ENCODE measurements at places on chromosomes 2 and 18.

GRCh38 chr2:199223791-199224190 is 233.9 kb downstream of the SATB2 start:
- DNase-seq, result no peak

- no peak for DNase-seq
Measured at GRCh38 chr2:196334710-196335109, 163.3 kb upstream of the STK17B start.

- no peak for DNase-seq
Measured at GRCh38 chr2:149991576-149991975, 404.0 kb upstream of the MMADHC start.

DNA sequence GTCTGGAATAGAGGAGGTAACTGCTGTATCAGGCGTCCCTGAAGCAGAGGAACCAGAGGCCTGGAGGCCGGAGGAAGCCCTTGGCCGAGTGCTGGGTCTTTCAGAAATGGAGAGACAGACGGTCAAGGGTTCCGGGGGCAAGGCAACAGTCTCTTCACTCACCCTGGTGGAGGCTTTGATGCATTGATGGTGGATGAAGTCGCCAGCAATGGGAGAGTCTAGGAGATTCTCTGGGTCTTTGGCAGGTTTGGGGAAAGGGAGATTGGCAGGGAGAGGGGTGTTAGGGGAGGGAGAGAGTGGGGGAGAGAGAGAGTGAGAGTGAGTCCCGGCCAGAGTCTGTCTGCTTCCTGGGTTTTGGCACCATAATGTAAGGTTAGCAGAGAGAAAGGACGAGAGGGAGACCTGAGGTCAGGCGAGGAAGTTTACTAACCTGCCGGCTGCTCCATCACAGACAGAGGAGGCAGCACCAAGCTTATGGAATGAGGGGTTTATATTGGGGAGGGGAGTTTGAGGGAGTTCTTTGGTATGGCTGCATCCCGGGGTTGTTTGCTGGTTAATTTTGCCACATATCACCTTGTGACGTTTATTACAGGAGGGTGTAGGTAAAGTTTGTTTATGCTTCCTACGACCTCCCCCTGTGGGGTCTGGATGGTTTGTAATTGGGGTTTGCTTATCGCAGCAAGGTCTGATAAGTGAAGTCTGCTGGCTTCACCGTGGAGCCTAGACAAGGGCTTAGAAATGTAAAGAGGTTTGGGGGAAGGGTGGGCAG is 19.6 kb downstream of the COMMD1 start:
- DNase-seq, result no peak

DNA sequence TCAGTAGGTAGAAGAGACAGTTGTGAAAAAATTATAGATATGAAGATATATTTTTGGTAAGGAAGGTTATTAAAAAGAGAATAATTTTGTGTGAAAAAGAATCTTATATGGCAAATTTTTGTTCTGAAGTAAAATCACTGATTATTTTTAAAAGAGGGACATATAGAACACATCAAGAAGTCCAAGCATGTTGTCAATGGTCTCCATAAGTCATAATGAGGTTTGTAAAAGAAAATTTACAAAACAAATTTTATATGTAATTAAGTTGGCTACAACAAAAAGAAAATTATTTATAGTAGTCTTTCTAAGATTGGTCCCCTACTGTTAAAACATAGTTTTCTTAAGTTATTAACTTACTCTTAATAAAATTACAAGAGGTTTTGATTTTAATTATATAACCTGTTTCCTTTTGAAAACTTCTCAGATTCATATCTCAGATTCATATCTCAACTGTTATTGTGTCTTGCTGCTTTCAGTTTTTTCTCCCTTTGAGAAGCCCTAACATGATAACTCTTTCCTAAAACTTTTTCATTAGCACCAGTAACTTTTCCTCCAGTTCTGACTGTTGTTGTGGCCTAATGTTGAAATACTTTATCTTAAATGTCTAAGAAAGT is 81.2 kb downstream of the SH3YL1 start:
- DNase-seq, result no peak

GRCh38 chr2:71340176-71340575 is 8.6 kb downstream of the ZNF638 start:
- no peak for DNase-seq

- no peak for DNase-seq
Measured at GRCh38 chr2:230205034-230205433, 14.8 kb downstream of the SP110 start.
